Stimulated activated CD4-positive, alpha-beta T cell treated with anti-CD3 and anti-CD28 coated beads, TNF-alpha, amount 100 ng/mL, for 48 hours (primary cell): ENCODE measurements at places on chromosomes 2 and 18.

GRCh38 chr2:205166745-205167144 lies 515.6 kb upstream of the NRP2 start:
- no peak for DNase-seq

DNA sequence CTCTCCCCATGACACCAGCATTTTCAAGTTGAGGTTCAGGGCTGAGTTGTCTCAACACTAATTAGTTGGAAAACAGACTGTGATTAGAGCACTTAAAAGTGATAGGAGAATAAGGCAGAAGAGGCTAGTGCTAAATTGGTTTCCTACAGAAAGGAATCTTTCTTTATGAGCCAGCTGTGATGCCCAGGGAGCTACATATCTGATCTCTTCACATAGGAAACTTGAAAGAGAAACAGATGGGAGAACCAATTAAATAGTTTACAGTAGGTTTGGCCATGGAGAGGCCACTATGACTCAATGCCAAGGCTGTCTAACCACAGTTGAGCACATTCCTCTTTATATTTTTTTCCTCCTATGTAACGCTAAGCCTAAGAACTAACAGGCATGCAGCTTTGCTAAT lies 418.3 kb upstream of the CYRIA start:
- DNase-seq, result no peak

DNA sequence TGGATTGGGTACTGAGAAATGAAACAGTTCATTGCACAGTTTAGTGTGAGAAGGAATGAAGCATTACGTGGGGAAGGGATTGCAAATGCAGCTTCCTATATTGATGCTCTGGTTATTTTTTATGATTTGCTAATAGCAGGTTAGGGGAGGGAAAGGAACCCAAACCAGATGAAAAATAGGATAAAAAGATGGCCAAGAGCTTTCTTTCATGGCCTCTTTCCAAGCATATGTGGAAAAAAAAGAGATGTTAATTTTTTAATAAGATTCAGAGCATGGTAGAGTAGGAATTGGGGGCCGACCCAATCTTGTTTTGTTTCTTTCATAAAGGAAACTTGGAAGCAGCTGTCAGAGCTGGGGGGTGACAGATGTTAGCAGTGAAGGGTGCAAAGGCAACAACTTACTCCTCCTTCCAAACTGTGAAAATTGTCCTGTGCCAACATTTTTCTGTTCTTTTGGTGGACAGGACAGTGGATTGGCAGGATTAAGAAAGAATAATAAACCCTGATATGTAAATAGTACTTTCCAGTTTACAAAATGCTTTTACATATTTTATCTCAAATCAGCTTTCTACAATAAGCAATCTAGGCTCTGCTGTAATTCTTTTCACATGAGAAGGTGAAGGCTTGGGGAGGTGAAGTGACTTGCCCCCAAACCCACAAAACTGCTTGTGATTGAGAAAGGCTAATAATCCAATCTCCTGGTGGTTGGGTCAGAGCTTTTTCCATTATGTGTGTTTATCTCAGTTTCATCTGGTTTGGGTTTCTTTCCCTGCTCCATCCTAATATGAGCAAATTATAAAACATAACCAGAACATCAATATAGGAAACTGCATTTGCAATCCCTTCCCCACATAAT lies 270.1 kb downstream of the ETAA1 start:
- no peak for DNase-seq

GRCh38 chr2:230589025-230589424 lies 123.6 kb upstream of the CAB39 start:
- DNase-seq, result no peak

DNA sequence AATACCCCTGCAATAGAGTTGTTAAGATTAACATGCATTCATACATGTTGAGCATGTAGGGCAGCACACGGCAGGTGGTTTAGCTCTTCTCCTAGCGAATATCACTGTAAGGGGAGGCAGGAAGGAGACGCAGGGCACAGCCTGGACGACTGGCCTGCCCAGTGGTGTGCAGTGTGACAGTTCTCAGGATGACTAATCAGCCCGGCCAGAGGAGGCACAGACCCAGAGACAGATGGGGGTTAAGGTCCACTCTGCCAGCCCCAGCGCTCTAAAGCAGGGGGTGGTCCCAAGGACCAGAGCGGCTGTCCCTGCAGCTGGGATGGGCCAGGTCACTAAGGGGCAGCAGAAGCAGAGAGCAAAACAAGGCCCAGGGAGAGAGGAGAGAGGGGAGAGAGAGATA lies 63.7 kb downstream of the RNF152 start:
- DNase-seq, result no peak

DNA sequence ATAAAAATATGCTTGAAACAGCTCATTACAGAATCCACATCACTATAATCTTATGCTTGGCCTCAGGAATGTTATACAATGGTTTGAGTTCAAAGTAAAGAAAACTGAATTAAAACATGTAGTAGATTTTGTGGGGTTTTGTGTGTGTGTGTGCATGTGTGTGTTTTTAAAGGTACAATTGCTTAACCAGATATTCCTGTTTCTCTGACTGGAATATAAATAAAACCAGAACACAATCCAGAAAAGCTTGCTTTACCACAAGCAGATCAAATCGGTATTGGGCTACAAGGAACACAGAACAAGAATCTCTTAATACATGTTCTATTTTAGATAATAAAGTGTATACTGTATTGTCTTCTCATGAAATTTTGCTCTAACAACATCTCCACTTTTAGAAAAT lies 110.0 kb downstream of the TMEM247 start:
- DNase-seq, result no peak

GRCh38 chr2:46885376-46885775 lies 30.2 kb downstream of the MCFD2 start:
- no peak for DNase-seq

DNA sequence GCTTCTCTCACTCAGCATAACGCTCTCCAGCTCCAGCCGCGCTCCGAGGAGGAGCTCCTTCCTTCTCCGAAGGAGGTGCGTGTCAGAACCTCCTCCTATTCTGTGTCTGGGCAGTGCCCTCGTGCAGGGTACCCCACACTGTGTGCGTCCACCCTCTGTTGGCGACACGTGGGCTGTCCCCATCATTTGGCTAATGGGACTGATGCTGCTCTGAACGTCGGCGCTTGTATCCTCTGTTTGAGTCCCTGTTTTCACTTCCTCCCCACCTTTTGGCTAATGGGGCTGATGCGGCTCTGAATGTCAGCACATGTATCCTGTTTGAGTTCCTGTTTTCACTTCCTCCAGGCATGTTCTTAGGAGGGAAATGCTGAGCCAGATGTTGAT lies 22.2 kb downstream of the KCNG2 start:
- no peak for DNase-seq

DNA sequence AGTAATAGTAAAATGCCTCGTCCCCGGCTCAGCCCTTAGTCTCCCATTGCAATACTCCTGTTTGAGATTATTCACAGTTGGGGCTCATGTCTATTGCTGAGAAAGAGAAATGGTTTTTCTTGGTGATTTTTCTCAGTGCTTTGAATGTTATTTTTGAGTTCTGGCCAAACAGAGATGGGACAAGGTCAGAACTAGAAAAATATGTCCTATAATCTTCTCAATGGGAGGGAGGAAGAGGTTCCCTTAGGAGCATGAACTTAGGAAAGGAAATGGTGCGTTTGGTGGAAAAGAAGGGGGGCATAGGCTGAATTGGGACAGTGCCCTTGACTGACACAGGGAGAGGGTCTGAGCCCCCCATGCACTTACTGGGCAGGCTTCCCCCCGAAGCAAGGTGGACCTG lies 133.8 kb downstream of the AGAP1 start:
- no peak for DNase-seq

DNA sequence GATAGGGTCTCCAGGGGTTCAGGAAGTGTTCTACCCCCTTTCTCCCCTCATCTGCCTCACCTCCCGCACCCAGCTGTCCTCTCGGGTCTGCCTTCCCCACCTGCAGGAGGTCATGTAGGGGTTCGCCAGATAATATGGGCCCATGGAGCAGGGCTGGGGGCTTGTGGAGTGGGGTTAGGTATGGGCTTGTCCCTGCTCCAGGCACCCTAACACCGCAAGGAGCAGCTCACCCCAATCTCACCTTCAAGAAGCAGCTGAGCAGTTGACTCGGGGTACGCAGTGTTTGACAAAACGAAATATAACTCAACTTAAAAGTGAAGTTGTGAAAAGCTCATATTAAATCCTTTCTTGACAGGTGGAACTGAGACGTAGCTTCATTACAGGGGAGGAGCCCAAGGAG lies 99.6 kb downstream of the CTIF start:
- no peak for DNase-seq

GRCh38 chr18:50313031-50313607 lies 25.6 kb upstream of the CXXC1 start:
- DNase-seq, result no peak

DNA sequence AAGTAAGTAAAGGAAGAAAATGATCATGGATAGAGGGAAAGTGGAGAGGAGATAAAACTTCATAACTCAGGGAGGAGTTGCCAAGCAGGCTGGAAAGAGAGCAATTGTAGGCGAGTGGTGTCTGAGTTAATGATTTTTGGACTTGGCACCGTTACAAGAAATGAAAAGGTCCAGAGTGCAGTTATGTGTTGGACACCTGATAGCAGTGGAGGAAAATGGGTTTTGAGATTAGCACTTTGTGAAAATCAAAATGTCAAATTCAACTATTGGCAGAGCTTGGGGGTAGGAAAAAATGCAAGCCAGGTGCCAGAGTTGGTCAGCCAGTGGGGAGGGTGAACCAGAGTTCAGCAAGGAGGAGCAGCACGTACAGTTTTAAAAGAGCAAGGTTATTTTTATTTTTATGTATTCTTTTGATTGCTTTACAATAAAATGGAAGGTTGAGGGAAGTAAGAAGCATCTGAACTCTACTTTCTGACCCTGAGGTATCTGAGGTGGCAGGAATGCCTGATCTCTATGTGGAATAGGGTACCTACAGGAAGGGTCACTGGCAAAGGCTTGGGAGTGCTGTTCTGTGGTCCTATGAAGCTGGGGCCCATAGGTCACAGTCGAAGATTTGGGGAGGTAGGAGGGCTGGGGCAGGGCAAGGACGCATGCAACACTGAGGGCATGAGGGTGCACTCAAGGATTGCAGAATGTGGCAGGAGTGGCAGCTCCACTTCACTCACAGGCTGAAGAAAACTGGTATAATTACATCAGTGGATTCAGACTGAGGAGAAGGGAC lies 127.5 kb downstream of the CD8B2 start:
- no peak for DNase-seq

GRCh38 chr2:46559261-46559660 lies 79.9 kb downstream of the TMEM247 start:
- DNase-seq, result no peak

- no peak for DNase-seq
Measured at GRCh38 chr2:219060821-219061791, at the start of gene IHH. TSS of gene IHH (minus strand) at chr2:219060921. CDS start at chr2:219060467, 454 bp downstream.

DNA sequence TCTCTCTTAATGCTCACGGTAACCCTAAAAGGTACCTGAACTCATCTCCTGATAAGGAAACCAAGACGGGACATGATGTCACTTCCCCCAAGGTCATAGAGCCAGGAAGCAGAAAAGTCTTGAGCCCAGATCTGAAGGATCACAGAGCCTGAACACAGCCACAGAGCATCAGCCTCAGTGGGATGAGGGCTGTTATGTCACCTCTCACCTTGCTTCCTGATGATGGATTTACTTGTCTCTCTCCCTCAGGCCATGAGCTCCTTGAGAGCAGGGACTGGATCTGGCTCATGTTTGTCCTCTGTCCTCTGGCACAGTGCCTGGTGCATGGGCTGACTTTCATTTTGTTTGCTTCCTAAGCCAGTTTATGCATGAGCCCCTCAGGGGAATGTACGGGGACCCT lies 54.2 kb downstream of the SERTAD2 start:
- no peak for DNase-seq

- DNase-seq, result no peak
Measured at GRCh38 chr2:212284166-212284565, 254.4 kb downstream of the ERBB4 start.

GRCh38 chr2:207802650-207803049 lies 32.9 kb upstream of the FZD5 start:
- DNase-seq, result no peak

DNA sequence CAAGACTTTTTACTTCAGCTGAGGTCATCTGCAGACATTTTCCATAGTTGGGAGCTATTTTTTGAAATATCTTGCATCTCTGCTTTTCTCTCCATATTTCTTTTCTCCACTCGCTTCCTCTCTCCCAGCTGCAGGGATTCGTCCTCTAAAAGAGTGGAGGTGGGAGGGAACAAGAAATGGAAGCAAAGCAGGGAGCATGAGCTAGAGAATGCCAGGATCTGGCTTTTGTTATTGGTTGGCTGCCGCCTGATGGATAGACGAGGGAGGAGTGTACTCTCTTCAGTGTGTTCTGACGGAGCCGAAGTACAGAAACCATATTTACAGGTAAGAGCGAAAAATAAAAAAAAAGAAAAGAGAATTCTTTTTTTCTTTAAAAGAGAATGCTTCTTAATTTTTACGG lies at the start of gene CSRNP3:
TSS of gene CSRNP3 (plus strand) at position 282 of the 400 bp plus-strand sequence. CDS start 125,368 bp downstream, outside the sequence.
- DNase-seq, result no peak

DNA sequence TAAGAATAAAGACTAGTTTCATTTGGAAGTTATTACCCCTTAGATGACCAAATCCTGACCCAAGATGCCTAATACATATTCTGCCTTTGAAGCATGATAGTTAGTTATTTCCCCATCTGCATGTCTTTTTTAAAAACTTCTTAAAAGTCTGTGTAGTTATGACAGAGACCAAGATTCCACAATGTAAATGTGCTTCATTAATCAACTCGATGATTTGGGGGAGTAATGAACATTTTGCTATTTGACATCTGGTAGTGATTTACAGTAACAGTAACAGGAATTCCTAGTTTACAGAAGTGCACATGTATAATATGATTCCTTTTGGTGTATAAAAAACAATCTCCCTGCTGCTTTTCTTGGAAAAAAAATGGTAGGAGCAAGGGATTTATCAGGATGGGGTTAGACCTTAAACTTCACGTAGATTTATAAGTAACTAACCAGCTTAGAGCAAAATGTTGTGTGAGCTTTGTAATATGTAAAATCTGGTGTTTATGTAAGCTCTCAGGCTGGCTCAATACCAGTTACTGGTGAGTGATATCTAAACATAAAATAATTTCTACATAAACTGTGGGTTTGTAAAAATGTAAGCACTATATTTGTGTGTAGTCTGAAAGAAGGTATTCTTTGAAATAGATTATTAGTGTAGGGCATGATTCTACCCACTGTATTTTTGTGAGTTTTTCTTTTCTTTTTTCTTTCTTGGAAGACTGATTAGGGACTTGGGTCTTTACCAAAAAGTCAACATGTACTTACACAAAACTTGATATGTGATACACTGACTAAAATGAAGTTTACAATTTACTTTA lies 641.6 kb downstream of the EPHA4 start:
- no peak for DNase-seq

DNA sequence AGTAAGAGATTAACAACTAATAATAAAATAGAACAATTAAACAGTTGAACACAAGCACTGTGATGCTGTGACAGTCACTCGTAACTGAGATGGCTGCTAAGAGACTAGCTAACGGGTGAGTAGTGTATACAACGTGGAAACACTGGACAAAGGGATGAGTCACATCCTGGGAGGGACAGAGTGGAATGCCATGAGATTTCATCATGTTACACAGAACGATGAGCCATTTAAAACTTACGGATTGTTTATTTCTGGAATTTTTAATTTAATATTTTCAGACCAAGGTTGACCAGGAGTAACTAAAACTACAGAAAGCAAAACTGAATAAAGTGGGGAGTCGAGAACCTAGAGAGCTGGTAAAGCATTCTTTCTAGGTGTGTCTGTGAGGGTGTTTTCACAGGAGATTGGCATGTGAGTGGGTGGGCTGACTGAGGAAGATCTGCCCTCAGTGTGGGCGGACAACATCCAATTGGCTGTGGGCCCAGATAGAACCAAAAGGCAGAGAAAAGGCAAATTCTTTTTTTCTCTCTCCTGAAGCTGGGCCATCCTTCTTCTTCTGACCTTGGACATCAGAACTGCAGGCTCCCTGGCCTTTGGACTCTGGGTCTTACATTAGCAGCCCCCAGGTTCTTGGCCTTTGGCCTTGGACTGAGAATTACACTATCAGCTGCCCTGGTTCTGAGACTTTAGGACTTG lies 14.6 kb downstream of the TMSB10 start:
- DNase-seq, result no peak
